LoVo (cell line): ENCODE measurements at places on chromosomes 3 and 15.

- DNase-seq: no peak
Observed at GRCh38 chr3:11239796-11240195, 32.4 kb upstream of the ATG7 start.

- DNase-seq: peak; percentile 70
Observed at GRCh38 chr15:84911879-84912660, 27.6 kb downstream of the SLC28A1 start.

GRCh38 chr3:139357899-139358298, 14.1 kb downstream of the MRPS22 start:
- no peak for DNase-seq

GRCh38 chr3:106263546-106263945, 394.7 kb upstream of the CBLB start:
- no peak for DNase-seq

DNA sequence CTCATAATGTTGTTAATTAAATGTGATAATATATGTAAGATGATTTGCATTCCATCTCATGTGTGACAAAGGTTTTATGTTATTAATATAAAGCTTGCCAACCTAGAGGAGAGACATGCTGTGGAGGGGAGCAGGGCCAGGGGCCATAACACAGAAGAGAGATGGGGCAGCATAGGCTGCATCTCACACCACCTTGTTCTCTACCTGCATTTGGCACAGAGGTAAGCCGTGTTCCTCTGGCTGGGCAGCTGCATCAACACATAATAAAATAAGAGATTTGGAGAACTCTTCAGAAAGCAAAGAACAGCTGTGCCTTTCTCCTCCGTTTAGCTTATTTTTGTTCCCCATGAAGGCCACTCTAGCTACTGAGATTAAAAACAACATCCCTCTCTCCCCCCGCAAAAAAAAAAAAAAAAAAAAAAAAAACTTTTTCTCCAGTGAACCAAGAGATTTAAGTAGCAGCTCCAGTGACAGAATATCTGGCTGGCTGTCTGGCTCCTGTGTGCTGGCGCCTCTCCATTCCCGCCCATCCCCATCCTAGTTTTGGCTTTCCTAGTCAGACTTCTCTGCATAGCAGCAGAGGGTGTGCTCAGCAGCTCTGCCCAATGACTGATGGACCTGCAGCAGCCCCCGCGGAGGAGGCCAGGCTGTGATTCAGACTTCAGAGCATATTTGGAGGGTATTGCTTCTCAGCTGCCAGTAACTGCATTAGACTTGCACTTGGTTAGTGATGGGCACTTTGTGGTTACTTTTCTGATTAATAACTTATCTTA, 52.2 kb upstream of the STXBP5L start:
- no peak for DNase-seq

- no peak for DNase-seq
Observed at GRCh38 chr15:72845981-72846383, 62.4 kb upstream of the ADPGK start.

DNA sequence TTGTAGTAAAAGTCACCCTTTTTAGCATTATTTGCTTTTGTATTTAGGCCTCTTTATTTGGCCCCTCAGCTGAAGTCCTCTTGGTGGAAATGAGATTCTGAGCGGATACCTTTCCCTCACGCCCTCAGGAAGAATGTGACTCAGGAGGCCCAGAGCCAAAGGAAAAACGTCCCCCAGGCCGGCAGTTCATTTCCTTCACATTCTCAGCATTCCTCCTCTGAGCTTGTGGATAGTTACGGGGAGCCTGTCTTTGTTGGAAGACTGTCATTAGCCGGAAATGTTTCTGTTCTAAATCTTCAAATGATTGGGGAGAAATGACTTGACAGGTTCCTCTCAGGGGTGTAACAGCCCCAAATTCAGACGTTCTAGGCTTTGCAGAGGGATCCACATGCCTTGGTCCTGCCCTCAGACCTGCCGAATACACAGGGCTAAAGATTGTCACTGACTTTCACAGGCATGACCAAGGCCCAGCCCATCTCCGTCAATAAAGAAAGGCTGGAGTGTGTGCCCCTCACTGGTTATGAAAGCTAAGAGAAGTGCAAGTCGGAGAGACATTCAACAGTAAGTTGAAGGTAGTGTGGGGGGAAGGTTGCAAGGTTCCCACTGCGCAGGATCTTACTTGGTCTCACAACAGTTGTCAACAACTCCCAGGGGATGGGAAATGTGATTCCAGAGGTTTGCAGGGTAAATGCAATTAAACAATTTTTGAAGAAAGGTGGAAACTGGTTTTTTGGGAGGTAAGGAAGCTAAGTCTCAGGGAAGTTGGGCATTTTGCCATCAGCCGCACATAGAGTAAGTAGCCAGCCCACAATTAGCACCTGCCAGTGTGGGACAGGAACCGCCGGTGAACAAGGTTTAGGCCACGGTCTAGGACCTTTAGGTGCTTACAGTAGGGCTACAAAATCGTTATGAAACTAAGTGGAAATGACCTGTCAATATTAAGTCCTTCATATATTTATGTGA, 39.7 kb upstream of the MYZAP start:
- peak; percentile 77 for DNase-seq

DNA sequence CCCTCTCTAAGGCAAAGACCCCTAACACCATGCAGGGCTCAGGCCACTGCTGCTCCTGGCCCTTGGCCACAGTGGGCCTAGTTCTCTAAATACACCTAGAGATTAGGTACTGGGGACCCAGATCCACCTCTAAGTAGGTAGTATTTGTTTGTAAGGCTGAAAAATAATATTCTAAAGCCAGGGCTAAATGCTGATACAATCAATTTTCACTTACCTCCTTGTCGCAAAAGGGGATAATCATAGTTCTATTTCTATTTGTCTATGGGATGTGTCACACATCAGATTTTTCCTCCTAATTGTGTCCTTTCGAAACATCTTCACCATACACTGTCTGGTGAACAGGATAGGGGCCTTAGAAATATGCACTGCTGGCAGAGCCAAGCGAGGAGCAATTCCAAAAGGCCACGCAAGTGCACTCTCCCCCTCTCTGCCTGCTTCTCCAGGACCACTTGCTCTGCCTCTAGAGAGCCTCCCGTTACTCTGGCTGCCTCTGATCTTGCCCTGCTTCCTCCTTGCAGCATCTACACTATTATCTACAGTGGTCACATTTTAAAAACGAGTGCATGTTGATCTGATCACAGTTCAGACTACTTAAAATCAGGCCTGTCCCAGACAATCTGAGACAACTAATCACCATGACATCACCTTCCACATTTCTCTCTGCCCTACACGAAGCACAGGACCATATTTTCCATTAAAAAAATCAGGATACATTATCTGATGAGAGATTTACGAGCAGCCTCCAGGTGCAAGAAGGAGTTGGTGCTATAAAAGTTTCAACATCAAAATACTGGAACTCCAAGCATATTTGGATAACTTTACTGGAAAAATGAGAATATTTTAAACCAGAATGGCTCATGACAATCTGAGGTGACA, 115.4 kb downstream of the MYLK start:
- no peak for DNase-seq
